ENCODE measurements at places on chromosomes 1 and 21. TPM values are rescaled to one million over a fixed set of nuclear protein-coding genes. Genes with fewer than 3 reads are reported as not detected.

The MYOG gene
- total RNA-seq: not detected

The MSH4 gene
- 0.48 TPM for total RNA-seq

The VAV3 gene
- total RNA-seq: 4.1 TPM

The SFN gene
- not detected for total RNA-seq

The OR6N1 gene
- not detected for total RNA-seq

The FGR gene
- total RNA-seq: 3.0 TPM

The PEX19 gene
- total RNA-seq: 57.9 TPM

The XKR8 gene
- 2.8 TPM for total RNA-seq

The CLCA1 gene
- total RNA-seq: 0.21 TPM

The PPIAL4G gene
- not detected for total RNA-seq

The RGS5 gene
- total RNA-seq: 83.3 TPM

The TAS1R1 gene
- not detected for total RNA-seq

The ANKRD34A gene
- 0.26 TPM for total RNA-seq

The SERPINC1 gene
- total RNA-seq: not detected

The CA6 gene
- total RNA-seq: not detected

The ARTN gene
- total RNA-seq: 0.48 TPM

The SLAMF6 gene
- 0.82 TPM for total RNA-seq

The ADORA1 gene
- 3.0 TPM for total RNA-seq

The NUF2 gene
- total RNA-seq: not detected

The KCNE2 gene
- not detected for total RNA-seq

The AIM2 gene
- 4.1 TPM for total RNA-seq

The CHAF1B gene
- 3.9 TPM for total RNA-seq

The CR1L gene
- total RNA-seq: 0.14 TPM

The ZNF670 gene
- total RNA-seq: 9.5 TPM

The TCP10L gene
- 1.3 TPM for total RNA-seq

The AZIN2 gene
- total RNA-seq: 12.3 TPM

The KRTAP21-2 gene
- total RNA-seq: not detected

The KDF1 gene
- total RNA-seq: 1.9 TPM

The OPRD1 gene
- not detected for total RNA-seq

The PLA2G2A gene
- total RNA-seq: not detected

The SERTAD4 gene
- total RNA-seq: 7.4 TPM

The SPRR2G gene
- total RNA-seq: not detected

The VWA1 gene
- total RNA-seq: 67.1 TPM

The DAB1 gene
- under 0.01 TPM for total RNA-seq

The MOV10 gene
- total RNA-seq: 68.7 TPM

The KIAA1614 gene
- 10.8 TPM for total RNA-seq

The SELENON gene
- total RNA-seq: 26.1 TPM

The HES3 gene
- total RNA-seq: not detected

The UBL4B gene
- not detected for total RNA-seq

All from uterus (tissue), 4 donors.